Skeletal muscle tissue (tissue), 5 donors: ENCODE measurements at places on chromosomes 5 and 9. TPM values are rescaled to one million over a fixed set of nuclear protein-coding genes. Genes with fewer than 3 reads are reported as not detected.

CD72 gene
- total RNA-seq: 2.1 TPM

CNTNAP3 gene
- total RNA-seq: 4.2 TPM

NR5A1 gene
- total RNA-seq: not detected

TSSK1B gene
- total RNA-seq: not detected

SUSD1 gene
- 22.4 TPM for total RNA-seq

PIP5K1B gene
- total RNA-seq: 2.1 TPM

OBP2B gene
- total RNA-seq: not detected

PRPF4 gene
- 19.3 TPM for total RNA-seq

PAPPA gene
- total RNA-seq: 0.52 TPM

SHISAL2B gene
- total RNA-seq: not detected

PPP3R2 gene
- total RNA-seq: not detected

ZBTB34 gene
- total RNA-seq: 17.2 TPM

ACTBL2 gene
- not detected for total RNA-seq

CTNND2 gene
- total RNA-seq: 0.52 TPM

PRDM9 gene
- total RNA-seq: not detected

RUSC2 gene
- 29.2 TPM for total RNA-seq

MAP3K1 gene
- total RNA-seq: 29.7 TPM
